ENCODE measurements at places on chromosomes 5 and 9.

- no peak for DNase-seq
These were observed 201.9 kb downstream of the HSPA4 start for GRCh38 chr5:133253671-133254070.

DNA sequence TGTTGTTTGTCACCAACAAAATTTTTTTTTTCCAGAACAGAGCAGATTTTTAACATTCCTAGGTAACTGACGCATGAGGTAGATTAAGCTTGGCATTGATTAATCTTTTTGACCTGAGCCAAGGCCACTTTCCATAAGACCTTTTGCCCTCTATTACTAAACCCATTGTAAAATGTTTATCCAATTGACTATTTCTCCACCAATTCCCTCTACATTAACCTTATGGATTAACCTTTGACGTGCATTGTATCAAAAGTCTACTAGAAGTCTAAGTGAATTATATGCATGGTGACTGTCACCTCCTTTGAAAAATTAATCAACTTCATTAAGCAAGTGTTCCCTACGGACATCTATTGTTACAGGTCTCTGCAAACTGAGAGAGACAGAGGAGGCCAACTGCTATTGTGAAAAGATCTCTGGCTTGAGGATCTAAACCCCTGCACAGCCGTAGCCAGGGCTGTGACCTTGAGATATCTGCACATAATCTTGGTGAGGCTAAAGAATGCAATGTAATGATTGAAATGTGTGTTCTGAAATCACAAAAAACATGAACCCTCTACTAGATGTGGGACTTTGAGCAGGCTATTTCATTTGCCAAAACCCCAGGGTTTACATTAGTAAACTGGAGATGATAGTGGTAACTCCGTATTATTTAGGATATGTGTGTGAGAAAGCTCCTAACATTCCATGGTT lies 632.2 kb downstream of the TLR4 start:
- DNase-seq = no peak

- peak; percentile 26 for DNase-seq
These were observed 54.0 kb downstream of the SECISBP2 start for GRCh38 chr9:89372230-89372816.

GRCh38 chr9:86614871-86615849 lies 260.9 kb upstream of the TUT7 start:
- peak; percentile 6 for DNase-seq

GRCh38 chr5:170307575-170308465 lies 10.2 kb upstream of the LCP2 start:
- no peak for DNase-seq

- peak; percentile 26 for DNase-seq
These were observed 598 bp upstream of the TMED7 start for GRCh38 chr5:115626445-115626823.

- no peak for DNase-seq
These were observed 142.5 kb downstream of the FSTL4 start for GRCh38 chr5:133469846-133470245.

DNA sequence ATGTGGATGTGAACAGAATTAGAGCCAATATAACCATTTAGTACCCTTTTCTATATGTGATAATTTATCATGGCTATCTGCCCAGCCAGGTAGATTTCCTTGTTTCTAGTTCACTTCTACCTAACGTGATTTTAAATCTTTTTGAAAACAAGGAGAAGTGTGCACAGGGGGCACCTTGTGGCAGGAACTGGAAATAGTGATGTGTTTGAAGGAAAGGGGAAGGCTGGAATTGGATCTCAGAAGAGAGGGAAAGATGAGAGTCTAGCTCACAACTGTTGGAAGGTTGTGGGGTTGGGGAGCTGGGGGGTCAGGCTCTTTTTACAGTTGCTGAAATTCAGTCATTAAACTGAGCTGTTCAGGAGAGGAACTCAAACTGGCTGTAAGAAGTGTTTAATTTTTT lies 219.5 kb downstream of the KCTD16 start:
- DNase-seq = no peak
